ENCODE measurements at places on chromosomes 2 and 18. TPM values are rescaled to one million over a fixed set of nuclear protein-coding genes. Genes with fewer than 3 reads are reported as not detected.

DNA sequence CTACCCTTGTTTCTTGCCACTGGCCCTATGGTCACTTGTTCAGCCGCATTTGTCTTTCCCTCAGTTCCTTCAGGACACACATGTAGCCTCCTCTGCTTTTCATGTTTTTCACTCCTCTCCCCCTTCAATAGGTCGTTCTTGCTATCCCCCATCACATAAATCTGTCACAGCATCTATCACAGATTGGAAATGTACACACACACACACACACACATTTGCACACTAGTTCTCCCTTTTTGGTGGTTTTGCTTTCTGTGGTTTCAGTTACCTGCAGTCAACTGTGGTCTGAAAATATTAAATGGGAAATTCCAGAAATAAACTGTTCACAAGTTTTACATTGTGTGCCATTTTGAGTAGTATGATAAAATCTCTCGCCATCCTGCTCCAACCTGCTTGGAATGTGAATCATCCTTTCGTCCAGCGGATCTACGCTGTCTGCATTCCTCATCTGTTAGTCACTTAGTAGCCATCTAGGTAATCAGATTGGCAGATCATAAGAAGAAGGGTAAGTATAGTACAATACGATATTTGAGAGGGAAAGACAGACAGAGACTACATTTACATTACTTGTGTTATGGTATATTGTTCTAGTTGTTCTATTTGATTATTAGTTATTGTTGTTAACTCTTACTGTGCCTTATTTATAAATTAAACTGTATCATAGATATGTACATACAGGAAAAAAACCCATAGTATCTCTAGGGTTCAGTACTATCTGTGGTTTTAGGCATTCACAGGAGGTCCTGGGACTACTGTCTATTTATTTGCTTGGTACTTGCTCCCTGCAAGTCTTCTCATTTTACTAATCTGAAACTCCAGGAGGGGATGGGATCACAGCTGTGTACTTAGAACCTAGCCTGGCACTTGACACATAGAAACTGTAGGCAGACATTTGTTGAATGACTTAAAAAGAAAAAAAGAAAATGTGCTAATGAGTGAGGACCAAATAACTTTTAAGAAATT is 86.1 kb upstream of the PNPT1 start:
- no peak for DNase-seq

DNA sequence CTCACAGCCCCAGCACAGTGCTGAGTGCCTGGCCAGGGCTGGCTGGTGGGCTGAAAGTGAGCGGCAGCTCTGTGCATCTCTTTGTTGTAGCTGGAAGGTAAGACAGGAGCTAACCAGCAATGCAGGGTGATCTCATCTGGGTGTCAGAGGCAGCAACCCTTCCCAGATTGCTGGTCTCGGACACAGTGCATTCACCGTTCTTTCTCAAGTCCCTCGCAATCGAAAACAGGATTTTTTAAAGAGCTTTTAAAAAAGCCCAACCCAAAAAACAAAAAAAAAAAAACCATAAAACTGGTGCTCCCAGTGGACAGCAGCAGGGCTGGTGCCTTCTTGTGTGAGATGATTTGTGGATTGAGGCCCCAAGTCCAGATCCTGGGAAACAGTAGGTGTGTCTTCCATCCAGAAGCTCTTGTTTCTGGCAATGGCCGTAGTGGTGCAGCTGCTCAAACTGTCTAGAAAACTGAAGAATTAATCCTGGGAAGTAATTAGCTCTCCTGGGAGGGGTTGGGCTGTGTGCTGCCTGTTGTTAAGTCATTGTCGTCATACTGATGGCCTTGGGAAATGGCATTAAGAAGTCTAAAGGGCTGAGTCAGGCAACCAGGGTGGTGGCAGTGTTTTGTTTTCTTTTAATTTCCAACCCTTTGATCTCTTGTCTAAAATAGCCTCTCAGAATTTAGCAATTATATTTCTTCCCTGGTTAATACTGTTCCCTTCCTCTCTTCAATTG is 156.7 kb downstream of the KLHL29 start:
- DNase-seq: peak; percentile 95

- no peak for DNase-seq
Observed at GRCh38 chr2:236578411-236578846, 8.8 kb downstream of the ACKR3 start.

GRCh38 chr2:70160545-70160944 is 30.3 kb downstream of the C2orf42 start:
- DNase-seq: no peak

Gene ZNF236
- polyA plus RNA-seq: 6.2 TPM

Data from muscle of leg (tissue), 16 donors.